Trophoblast cell (in vitro differentiated cells and primary cell): ENCODE measurements at places on chromosomes 1 and 21.

- DNase-seq: no peak
Observed at GRCh38 chr1:221118938-221119320, 239.7 kb downstream of the HLX start.

- DNase-seq: peak; percentile 74
Observed at GRCh38 chr1:117780687-117781475, 148.5 kb downstream of the GDAP2 start.

DNA sequence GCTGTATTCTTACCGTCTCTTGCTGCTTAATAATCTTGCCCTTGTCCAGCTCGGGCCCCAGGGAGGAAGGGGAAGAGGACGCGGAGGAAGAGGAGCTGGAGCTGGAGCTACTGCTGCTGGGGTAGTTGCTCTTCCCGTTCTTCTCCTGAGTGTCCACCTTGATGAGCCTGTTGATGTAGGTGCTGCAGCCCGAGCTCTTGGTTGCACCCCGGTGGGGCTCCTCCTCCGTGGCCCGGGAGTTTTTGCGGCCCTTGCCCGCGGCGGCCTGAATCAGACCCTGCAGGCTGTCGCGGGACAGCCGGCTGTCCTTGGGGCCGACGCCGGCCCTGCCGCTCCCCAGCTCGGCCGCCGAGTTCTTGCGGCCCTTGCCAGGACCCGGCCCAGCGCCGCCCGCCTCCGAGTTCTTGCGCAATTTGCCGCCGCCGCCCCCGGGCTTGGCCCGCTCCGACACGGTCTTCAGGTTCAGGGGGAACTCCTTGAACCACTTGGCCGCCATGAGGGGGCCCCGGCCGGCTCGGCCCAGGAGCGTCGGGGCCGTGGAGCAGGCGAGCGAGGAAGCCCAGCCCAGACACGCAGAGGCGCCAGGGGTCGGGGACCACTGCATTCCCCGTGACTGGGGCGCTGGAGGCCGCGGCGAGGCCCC, 475 bp upstream of the TDRD10 start:
- DNase-seq: no peak

DNA sequence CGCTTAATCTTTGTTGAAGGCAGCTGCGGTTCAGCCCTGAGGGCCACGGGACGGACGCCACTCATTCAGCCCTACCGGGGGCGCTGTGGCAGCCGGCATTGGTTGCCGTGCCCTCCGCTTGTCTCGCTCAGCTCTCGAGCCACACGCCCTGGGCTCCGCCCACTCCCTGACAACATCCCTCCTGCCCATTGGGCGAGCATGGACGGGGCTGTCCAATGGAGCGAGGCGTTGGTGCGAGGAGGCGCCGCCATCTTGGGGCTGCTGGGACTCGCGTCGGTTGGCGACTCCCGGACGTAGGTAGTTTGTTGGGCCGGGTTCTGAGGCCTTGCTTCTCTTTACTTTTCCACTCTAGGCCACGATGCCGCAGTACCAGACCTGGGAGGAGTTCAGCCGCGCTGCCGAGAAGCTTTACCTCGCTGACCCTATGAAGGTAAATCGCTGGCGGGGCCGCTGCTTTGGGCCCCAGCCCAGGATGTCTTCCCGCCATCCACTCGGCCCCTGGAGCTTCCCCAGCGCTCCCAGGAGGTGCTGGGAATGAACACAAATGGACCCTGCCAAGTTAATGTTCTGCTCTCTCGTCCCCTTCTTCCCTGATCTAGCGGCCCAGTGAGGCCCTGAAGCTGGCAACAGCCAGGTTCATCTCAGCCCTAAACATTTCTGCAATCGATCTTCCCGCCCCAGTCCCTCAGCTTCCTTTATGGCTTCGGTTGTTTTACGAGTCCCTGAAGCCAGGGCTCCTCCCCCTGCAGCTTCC, at the start of gene SRP9:
TSS of gene SRP9 (plus strand) at position 244 of the 754 bp plus-strand sequence. CDS start at position 359, 115 bp downstream.
- peak; percentile 100 for DNase-seq
